Activated CD4-positive, alpha-beta T cell treated with anti-CD3 and anti-CD28 coated beads, Interleukin-2, amount 10 ng/mL, durations not matched to agents 24 days and 14 days (primary cell): ENCODE measurements at places on chromosomes 16 and 17.

DNA sequence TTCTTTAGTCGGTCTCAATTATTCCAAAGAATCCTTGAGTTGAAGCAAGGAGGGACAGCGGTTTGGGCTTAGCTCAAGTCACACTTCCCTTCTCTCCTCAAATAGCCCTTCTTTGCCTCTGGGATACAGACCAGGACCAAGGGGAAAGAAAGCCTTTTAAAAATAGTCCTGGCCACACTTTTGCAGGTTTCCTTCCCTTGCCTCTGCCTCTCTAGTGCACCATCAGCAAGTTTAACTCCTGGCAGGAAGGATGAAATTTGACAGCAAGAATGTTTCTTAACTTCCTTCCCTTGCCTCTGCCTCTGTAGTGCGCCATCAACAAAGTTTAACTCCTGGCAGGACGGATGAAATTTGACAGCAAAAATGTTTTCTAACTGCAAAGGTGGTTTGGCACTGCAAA, 7.2 kb upstream of the G6PC1 start:
- H3K4me3 ChIP-seq: no peak overlapping the region
- no peaks in the 10 kb centered on the region for H3K36me3 ChIP-seq
- peaks cover 15% of the 10 kb centered on the region for H3K27me3 ChIP-seq
- peaks cover 2% of the 10 kb centered on the region for H3K4me1 ChIP-seq

- H3K4me1 ChIP-seq: peaks cover 14% of the 10 kb centered on the region
- no peak overlapping the region for H3K4me3 ChIP-seq
- no peaks in the 10 kb centered on the region for H3K27me3 ChIP-seq
Observed at GRCh38 chr17:78026381-78026780, 67.9 kb downstream of the TNRC6C start.

- no peak for DNase-seq
- no peaks in the 10 kb centered on the region for H3K36me3 ChIP-seq
- H3K4me3 ChIP-seq: no peak overlapping the region
- H3K4me1 ChIP-seq: no peaks in the 10 kb centered on the region
- no peak overlapping the region for H3K27ac ChIP-seq
Observed at GRCh38 chr16:49534901-49535610, 161.5 kb downstream of the C16orf78 start.

- no peak overlapping the region for H3K4me3 ChIP-seq
- no peaks in the 10 kb centered on the region for H3K36me3 ChIP-seq
- H3K27me3 ChIP-seq: peaks cover 28% of the 10 kb centered on the region
- no peak for DNase-seq
- no peak overlapping the region for H3K27ac ChIP-seq
- H3K4me1 ChIP-seq: no peaks in the 10 kb centered on the region
Observed at GRCh38 chr16:1288813-1289476, 20.5 kb upstream of the UBE2I start.

- no peak overlapping the region for H3K4me3 ChIP-seq
- no peak for DNase-seq
- no peaks in the 10 kb centered on the region for H3K36me3 ChIP-seq
- H3K27ac ChIP-seq: no peak overlapping the region
- H3K27me3 ChIP-seq: peaks cover 19% of the 10 kb centered on the region
Observed at GRCh38 chr17:81411305-81411704, 16.0 kb downstream of the BAHCC1 start.

GRCh38 chr17:37650419-37651003, 7.3 kb upstream of the DDX52 start:
- DNase-seq: no peak
- no peak overlapping the region for H3K4me3 ChIP-seq
- H3K27ac ChIP-seq: no peak overlapping the region
- peaks cover 66% of the 10 kb centered on the region for H3K27me3 ChIP-seq
- peaks cover 10% of the 10 kb centered on the region for H3K4me1 ChIP-seq

GRCh38 chr16:17246974-17247732, 223.6 kb downstream of the XYLT1 start:
- H3K27me3 ChIP-seq: no peaks in the 10 kb centered on the region
- H3K27ac ChIP-seq: no peak overlapping the region
- H3K4me3 ChIP-seq: no peak overlapping the region
- DNase-seq: no peak

DNA sequence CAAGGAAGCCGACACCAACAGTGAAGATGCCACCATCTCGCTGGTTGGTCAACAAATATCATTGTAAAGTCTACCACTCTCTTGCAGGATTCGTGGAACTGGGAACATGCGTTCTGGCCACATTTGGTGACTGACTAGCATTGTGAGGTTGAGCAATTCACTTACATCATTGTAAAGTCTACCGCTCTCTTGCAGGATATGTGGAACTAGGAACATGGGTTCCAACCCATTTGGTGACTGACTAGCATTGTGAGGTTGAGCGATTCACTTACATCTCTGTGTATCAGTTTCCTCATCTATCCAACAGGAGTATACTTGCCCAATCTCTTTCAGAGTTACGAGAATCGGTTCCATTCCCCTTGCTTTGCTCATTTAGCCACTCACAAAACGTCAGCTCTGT, 42.6 kb upstream of the RPH3AL start:
- peaks cover 11% of the 10 kb centered on the region for H3K36me3 ChIP-seq
- H3K27me3 ChIP-seq: no peaks in the 10 kb centered on the region
- DNase-seq: no peak
- H3K4me3 ChIP-seq: no peak overlapping the region

DNA sequence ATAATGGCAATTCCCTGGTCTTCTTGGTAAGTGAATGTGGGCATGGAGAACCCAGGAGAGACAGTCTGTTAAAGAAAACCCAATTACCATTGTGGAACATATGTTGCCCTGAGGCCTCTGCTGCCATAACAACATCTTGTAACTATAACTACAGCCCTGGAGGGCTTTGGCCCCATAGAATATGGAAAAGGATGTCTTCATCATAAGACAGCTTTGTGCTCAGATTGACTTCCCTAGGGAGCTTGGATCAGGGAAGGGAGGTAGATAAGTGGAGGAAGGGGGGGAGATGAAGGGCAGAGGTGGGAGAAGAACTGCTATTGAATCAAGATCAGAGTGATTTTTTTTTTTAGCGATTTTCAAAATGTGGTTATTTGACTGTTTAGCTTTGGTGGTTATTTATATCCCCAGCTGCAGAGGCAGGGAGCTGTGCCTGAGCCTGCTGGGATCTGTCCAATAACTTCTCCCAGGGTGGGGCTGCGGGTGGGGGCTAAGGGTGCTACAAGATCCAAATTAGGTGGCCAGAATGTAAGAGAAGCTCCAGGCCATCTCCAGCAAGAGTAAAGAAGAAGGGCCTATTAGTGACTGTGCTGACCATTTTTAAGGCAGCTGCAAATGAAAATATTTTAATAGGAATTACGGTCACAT, 5.3 kb upstream of the KAT7 start:
- H3K4me3 ChIP-seq: no peak overlapping the region
- no peak overlapping the region for H3K27ac ChIP-seq
- H3K27me3 ChIP-seq: peaks cover 4% of the 10 kb centered on the region
- H3K36me3 ChIP-seq: peaks cover 4% of the 10 kb centered on the region
- DNase-seq: no peak

DNA sequence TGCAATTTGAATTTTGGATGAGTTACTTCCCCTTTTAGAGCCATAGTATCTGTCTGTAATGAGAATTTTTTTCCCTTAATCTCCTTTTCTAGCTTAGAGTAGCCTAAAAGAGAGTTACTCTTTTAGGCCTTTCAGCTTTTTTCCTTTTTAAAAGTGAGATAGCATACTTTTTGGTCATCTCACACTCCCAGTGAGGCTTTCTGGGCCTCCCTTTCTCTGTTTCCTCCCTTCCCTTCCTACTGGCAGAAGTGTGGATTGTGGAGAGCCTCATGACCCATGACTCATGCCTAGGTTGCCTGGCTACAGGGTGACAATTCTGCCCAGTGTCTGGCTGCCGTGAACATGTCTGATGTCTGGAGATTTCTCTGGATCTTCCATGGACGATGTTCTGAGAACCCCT, 15.2 kb downstream of the KRT23 start:
- H3K27me3 ChIP-seq: peaks cover 22% of the 10 kb centered on the region
- H3K36me3 ChIP-seq: no peaks in the 10 kb centered on the region
- no peak overlapping the region for H3K27ac ChIP-seq
- H3K4me1 ChIP-seq: no peaks in the 10 kb centered on the region

DNA sequence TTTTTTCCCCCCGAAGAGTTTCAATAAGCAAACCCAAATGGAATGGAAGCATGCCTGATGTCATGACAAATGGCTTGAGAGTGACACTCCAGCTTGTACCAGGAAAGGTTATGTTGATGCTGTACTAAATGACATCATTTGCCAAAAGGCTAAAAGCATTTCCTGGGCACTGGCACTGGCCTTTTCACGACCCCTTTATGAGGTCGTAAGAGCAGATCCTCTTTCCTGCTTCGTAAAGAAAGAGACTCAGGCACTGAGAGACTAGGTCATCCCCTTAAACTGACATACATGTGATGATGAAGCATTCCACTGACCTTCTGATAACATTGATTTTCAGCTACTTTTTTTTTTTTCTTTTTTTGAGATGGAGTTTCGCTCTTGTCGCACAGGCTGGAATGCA, 30.5 kb downstream of the CEP295NL start:
- no peak overlapping the region for H3K4me3 ChIP-seq
- H3K27ac ChIP-seq: no peak overlapping the region
- H3K27me3 ChIP-seq: peaks cover 7% of the 10 kb centered on the region

- peaks cover 13% of the 10 kb centered on the region for H3K4me1 ChIP-seq
- H3K4me3 ChIP-seq: no peak overlapping the region
- H3K27me3 ChIP-seq: no peaks in the 10 kb centered on the region
- peaks cover 61% of the 10 kb centered on the region for H3K36me3 ChIP-seq
- DNase-seq: no peak
- peak overlapping the region; percentile 29 for H3K27ac ChIP-seq
Observed at GRCh38 chr17:82246365-82247181, 17.7 kb downstream of the SLC16A3 start.

DNA sequence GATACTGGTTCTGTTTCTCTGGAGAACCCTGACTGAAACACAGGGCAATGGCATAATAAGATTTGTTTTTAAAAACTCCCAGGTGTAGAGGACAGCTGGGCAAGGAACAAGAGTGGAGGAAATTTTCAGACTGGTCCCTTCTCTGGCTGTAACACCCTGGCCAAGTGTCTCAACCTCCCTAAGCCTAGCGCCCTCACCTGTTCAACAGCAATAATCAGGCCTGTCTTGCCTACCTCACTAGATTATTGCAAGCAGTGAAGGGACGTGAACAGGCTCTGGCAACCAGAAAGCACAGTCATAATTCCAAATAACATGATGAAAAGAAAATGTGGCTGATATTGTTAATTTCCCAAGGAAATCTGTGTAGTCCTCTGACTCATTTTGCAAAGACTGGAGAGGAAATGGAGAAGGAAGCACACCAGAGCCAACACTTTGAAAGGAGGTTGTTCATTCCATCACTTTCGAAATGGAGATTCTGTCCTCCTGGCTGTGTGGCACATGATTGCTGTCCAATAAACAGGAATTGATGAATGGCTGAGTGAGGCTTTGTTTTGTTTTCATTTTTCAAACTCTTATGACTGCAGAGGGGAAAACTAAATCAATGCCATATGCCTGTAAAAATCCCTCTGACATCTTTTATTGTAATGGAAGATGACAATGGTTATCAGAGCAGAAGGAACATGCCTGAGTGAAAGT, 87.5 kb upstream of the HLF start:
- H3K27ac ChIP-seq: no peak overlapping the region
- H3K36me3 ChIP-seq: no peaks in the 10 kb centered on the region
- H3K27me3 ChIP-seq: no peaks in the 10 kb centered on the region
- H3K4me3 ChIP-seq: no peak overlapping the region
- H3K4me1 ChIP-seq: no peaks in the 10 kb centered on the region

DNA sequence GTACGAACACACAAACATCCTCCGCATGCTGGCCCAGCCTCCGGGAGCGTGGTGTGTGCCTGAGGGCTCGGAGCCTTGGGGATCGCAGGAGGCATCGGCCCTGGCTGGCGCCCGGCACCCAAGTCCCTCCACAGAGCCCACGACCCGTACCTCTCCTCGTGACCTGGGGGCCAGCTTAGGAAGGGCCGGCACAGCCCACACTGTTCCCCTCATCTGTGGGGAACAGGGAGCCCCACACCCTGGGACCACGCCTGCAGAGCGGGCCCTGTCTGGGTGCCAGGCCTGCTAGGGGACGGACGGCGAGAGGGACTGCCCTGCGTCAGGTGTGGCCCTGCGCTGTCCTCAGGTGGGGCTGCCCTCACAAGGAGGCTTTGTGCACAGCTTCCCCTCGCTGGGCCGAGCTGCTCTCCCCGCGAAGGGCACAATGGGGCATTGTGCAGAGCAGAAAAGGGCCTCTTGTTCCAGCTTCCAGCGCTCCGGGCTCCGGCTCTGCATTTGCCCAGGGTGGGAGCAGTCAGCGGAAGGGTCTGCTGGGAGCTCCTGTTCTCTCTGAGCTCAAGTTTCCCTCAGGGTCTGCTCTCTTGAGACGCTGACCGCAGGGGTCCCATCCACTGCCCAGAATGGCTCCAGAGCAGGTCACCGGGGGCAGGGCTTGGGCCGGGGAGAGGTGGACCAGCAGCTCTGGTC, 1.7 kb upstream of the LMF1 start:
- no peak overlapping the region for H3K27ac ChIP-seq
- H3K27me3 ChIP-seq: peaks cover 7% of the 10 kb centered on the region
- DNase-seq: no peak
- no peak overlapping the region for H3K4me3 ChIP-seq
- peaks cover 11% of the 10 kb centered on the region for H3K4me1 ChIP-seq

- peaks cover 7% of the 10 kb centered on the region for H3K27me3 ChIP-seq
- H3K4me1 ChIP-seq: no peaks in the 10 kb centered on the region
- no peak overlapping the region for H3K27ac ChIP-seq
- no peak for DNase-seq
- H3K36me3 ChIP-seq: no peaks in the 10 kb centered on the region
Observed at GRCh38 chr17:31696703-31697325, 162.2 kb downstream of the COPRS start.

- H3K36me3 ChIP-seq: peaks cover 64% of the 10 kb centered on the region
- DNase-seq: no peak
- no peak overlapping the region for H3K27ac ChIP-seq
- peaks cover 33% of the 10 kb centered on the region for H3K4me1 ChIP-seq
- no peak overlapping the region for H3K4me3 ChIP-seq
- no peaks in the 10 kb centered on the region for H3K27me3 ChIP-seq
Observed at GRCh38 chr17:66322764-66323163, 20.4 kb downstream of the PRKCA start.

DNA sequence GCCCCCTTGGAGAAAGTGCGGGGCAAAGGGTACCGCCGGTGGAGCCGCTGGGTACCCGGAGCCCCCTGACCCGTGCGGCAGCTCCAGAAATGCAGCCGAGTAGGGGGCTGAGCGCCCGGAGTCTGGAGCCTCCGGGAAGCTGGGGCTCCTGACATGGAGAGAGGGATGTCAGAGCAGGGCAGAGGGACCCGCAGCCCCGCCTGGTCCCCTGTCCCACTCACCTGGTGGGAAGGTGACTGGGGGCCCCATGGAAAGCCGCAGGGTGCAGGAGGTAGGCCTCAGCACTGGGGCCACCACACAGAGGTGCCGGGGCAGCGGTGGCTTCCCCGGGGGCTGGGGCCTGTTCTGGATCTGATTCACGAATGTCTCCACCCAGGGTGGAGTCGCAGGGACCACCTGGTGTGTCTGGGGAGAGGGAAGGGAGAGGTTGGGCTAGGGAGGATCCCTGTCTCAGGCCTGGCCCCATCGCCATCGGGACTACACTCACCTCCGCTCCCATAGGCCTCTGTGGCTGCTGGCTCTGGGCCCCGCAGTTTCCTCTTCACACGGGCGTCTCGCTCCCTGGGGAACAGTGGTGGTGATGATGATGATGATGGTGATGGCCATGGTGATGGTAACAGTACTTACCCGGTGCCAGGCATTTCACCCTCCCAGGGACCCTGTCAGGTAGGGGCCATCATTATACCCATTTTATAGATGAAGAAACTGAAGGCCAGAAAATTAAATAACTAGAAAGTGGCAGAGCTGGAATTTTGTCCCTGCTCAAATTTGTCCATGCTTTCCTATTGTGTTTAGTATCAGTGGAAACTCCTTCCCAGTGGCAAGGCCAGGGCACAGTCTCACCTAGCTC, 5.2 kb downstream of the TBX6 start:
- H3K27ac ChIP-seq: no peak overlapping the region
- H3K4me3 ChIP-seq: no peak overlapping the region
- no peaks in the 10 kb centered on the region for H3K27me3 ChIP-seq
- H3K4me1 ChIP-seq: peaks cover 15% of the 10 kb centered on the region
